Neuronal stem cell (in vitro differentiated cells): ENCODE measurements at places on chromosomes 1 and 21.

DNA sequence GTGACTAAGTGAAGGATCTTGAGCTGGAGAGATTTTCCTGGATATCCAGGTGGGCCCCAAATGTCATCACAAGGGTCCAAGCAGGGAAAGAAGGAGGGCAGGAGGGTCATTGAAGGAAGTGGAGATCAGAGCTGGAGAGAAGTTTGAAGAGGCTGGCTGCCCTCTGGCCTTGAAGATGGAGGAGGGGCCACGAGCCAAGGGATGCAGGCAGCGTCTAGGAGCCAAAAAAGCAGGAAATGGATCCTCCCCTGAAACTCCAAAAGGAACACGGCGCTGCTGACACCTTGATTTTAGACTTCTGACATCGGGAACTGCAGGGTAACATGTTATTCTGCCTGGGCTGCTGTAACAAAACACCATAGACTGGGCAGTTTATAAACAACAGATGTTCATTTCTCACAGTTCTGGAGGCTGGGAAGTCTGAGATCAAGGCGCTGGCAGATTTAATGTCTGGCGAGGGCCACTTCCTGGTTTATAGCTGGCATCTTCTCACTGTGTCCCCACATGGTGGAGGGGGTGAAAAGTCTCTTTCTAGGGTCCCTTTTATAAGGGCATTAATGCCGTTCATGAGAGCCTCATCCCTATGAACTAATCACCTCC lies 28.8 kb upstream of the ZBTB21 start:
- no peak for DNase-seq

DNA sequence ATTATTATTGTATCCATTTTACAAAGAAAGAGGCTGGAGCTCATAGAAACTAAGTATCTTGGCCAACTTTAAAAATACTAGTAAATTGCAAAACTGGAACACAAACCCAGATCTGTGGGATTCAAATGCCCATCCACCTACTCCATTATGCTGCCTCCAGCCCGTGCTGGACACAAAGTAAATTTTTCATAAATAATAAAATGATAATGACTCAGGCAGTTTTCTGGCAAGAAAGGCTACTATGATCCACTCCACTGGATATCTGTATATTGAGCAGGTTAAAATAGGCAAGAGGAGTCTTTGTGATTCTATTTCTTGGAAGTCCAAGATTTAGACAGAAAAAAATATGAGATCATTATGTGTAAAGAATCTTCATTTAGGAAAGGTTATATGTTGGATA lies 138.3 kb upstream of the DUSP10 start:
- DNase-seq = no peak

DNA sequence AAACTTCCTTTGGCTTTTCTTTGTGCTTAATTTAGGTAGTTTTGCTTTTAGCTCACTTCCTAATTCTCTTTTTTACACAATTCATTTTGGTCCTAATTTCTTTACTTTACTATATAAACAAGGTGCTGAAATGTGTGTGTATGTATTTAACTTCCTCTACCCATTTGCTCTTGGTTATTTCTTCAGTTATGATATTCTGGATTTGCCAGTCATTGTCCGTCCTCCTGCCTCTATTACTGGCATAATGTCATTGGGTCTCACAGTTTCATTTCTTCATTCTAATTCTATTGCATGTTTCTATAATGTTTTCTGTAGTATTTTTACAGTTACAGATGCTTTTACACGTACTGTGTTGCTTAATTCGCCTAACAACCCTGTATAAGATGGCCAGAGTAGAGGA lies 96.2 kb downstream of the ZMYM4 start:
- DNase-seq = no peak

DNA sequence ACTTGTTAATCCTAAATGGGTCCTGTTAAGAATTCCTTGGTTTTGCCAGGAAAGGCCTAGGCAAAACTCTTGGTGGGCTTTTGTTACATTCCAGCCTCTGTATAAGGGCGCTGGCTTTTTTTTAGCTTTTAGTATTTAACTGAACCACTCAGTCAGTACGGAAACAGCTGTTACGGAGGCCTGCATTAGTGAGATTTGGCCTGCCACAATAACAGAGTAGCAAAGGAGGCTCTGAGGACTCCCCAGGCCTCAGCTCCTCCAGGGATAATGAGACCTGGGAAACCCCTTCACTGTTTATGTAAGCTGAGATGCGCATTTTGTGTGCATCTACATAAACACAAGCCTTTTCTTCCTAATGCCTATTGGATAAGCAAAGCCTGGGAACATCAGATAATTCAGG lies 210.2 kb downstream of the APP start:
- DNase-seq = peak; percentile 11

GRCh38 chr1:24964811-24965570 lies 34.9 kb upstream of the RUNX3 start:
- no peak for DNase-seq

- no peak for DNase-seq
Observed at GRCh38 chr1:29687601-29688244, 451.4 kb downstream of the PTPRU start.

DNA sequence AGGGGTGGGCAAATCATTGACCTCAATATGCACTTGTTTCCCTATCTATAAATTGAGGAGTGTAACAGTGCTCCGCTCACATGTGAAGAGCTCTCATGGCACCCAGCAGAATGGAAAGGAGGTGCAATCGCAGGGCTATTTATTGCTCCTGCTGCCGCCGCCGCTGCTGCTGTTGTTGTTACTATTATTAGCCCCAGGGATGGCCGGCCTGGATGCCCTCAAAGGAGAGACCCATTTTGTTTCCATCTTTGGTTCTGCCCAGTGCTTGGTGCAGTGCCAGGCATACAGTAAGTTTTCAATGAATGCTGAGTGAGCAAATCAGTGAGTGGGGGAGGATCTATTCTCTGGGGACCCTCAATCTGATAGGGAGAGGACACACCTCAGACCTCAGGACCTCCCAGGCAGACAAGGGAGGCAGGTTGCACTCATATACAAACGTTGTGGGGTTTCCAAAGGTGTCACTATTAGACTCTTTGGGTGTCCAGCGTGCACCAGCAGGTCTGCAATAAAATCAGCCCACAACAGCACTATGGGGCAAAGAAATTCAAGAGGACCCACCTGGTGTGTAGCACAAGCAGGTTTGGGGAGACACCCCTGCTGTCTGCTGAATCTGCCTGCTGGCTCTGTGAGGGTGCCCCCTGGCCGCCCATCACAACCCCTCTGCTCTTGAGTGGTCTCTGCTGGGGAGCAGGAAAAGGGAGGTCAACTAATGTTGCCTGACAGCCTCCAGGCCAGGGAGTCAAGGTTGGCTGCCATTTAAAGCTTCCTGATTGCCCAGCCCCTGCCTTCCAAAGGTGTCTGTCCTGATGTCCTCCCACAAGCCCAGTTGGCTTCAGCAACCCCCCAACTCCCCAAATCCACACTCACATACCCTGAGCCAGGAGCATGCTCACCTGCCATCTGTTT lies 136.3 kb downstream of the ACTL8 start:
- DNase-seq = no peak

GRCh38 chr1:233255145-233255544 lies 40.4 kb downstream of the PCNX2 start:
- DNase-seq = no peak

GRCh38 chr1:209601809-209602657 lies 18.5 kb downstream of the CAMK1G start:
- no peak for DNase-seq

DNA sequence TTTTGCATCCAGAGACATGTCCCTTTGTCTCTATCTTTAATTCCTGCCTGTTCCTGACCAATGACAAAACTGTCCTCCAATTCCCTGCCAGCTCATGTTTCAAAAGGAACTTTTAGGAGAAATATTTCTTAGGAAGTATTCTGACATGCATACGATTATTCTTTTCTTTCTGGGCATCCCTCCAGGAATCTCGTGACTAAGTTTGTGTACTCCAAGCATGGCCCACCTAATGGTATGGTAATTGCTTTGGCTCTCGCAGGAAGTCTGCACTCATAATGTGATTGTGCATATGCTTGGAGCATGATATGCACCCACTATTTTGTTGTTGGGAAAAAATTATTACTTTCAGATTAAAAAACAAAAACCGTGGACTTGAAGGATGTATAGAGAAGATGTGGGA lies 256.4 kb downstream of the PRDM2 start:
- no peak for DNase-seq

GRCh38 chr1:77762072-77762476 lies 2.4 kb upstream of the USP33 start:
- DNase-seq = no peak

DNA sequence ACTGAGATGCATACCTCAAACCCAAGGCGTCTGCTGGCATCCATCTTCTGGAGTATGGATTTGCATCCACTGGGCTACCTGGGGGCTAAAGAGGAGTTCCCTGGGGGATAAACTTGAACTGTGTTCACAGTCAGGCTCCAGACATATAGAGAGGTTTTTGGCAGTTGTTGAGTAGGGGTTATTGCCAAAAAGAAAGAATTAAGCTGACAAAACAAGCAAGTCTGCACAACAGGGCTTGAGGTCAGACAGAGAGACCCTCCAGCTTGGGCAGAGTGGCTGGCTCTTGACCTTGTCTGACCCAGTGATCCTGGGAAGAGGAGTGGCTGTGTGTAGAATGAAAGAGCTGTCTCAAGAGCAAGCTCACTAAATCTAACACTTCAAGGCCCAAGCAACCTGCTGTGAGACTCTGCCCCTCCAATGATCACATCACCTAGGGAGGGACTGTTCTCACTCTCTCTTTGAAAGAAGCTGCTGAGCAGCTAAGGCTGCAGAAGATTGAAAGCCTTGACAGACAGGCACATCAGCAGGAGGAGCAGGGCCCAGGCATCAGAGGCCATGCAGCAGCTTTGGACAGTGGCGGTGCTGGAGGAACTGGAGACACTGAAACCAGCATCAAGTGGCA lies 61.5 kb downstream of the SYT2 start:
- DNase-seq = no peak

GRCh38 chr1:115912116-115912515 lies 64.2 kb upstream of the SLC22A15 start:
- no peak for DNase-seq

- DNase-seq = no peak
Observed at GRCh38 chr1:245353411-245353810, 198.6 kb downstream of the KIF26B start.

- no peak for DNase-seq
Observed at GRCh38 chr1:157226739-157227138, 88.5 kb upstream of the ETV3 start.

DNA sequence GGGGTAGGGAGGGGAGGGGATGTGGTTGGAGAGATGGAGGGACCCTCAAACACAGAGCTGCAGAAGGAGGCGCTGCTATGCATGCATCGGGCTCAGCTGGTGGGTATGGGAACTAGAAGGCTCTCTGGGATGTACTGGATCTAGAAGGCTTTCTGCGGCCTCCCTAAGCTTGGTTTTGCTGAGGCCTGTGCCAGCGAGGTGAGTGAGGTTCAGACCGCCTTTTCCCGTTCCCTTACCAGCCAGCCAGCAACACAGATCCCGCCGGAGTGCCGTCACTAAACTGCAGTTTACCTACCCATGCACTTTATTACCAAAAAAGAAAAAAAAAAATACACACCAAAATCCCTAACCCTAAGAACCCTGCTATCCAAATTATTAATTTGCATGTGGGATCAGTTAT lies 180.2 kb downstream of the PRDM16 start:
- no peak for DNase-seq

GRCh38 chr1:187537936-187538335 lies 709.2 kb downstream of the PLA2G4A start:
- no peak for DNase-seq

DNA sequence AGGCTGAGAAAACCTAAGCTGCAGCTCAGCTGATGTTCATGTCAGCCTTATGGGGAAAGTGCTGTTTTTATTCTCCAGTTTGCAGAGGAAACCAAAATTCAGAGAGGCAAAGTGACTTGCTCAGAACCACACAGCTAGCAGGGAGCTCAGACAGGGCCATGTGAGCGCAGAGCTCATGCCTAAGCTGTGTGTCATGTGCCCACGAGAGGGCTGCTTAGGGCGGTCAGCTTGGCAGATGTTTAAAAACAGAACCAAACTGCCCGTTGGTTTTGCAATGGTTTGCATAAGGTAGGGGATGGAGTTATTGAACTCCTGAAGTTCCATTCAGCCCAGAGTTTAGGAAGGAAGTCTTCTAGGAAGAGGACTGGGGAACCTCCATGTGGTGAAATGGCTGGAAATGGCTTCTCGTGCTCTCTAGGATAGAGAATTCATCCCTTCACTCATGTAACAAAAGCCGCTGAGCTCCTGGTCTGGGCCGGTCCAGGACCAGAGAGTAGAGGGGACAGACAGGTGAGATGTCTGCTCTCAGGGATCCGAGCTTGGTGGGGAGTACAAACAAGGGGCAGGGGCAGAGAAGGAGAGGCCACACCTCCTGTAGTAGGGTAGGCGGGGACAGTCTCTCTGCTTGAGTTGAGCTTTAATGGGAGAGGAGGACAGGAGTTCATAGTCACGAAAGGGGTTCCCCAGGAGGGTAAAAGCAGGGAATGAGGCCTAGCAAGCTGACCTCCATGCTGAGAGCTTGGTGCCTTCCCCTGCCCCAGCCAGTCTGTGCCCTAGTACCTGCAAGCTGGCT lies 46.9 kb downstream of the ARHGEF10L start:
- no peak for DNase-seq

- DNase-seq = no peak
Observed at GRCh38 chr1:119359730-119360129, 8.9 kb upstream of the HAO2 start.

DNA sequence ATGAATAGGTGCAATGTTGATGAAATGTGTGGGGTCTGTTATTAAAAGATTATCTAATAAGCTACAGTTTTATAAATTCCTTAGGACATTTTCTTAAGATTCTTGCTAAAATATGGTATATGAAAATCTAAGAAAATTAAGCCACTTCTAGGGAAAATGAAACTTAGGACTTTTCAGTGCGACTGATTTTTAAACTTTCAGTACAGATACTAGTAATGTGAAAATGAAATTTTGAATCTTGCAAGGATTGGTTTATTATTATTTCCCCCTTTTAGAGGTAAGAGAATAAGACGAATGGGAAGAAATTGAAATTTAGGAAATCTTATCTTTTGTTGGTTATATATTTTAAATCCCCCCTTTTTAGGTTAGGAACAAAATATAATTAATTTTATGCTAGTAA lies 16.4 kb downstream of the CAPZA1 start:
- DNase-seq = no peak

- no peak for DNase-seq
Observed at GRCh38 chr1:106912131-106912530, 144.3 kb upstream of the PRMT6 start.

DNA sequence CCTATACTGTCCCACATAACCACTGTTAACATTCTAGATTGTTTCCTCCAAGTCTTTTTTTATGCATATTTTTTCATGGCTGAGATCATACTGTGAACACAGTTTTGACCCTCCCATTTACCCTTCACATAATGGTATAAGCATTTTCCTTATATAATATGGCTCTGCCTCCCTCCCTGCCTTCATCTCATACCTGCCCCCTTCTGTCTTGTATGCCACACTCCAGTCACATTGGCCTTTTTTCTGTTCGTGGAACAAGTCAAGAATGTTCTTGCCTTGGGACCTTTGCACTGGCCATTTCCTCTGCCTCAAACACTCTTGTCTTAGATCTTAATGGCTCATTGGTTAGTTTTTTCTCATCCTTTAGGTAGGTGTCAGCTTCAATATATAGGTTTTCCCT lies 24.3 kb upstream of the ELAVL4 start:
- DNase-seq = no peak
